ENCODE measurements at places on chromosomes 2 and 18.

DNA sequence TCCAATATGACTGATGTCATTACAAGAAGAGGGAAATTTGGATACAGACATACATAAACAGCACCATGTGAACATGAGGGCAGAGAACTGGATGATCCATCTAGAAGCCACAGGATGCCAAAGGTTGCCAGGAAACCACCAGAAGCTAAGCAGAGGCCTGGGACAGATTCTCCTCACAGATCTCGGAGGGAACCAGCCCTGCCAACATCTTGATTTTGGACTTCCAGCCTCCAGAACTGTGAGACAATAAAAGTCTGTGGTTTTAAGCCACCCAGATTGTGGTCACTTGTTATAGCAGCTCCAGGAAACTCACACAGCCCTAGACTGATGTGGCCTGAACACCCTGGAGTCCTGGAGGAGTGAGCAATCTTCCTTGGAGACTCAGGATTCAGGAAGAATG, 351.6 kb downstream of the EIPR1 start:
- no peak for DNase-seq

GRCh38 chr2:241150660-241151530, 628 bp downstream of the PPP1R7 start:
- peak; percentile 44 for DNase-seq

GRCh38 chr2:202104286-202104870, 31.3 kb downstream of the KIAA2012 start:
- peak; percentile 82 for DNase-seq

- no peak for DNase-seq
Observed at GRCh38 chr18:48229552-48229981, 179.6 kb downstream of the ZBTB7C start.

DNA sequence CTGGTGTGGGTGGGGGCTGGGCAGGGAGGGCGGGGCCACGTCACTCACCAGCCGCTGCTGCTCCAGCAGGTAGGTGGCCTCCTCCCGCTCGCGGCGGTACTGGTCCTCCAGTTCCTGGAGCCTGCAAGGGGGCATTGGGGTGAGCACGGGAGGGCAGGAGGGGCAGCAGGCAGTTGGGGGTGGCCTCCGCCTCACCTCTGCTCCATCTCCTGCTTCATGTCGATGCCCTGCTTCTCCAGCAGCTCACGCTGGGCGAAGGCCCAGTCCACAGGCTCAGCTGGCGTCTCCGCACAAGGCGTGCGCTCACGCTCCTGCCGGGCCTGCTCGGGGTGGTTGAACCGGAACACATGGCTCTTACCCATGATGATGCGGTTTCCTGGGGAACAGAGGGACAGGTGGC, 57.0 kb downstream of the KIF1A start:
- no peak for DNase-seq

DNA sequence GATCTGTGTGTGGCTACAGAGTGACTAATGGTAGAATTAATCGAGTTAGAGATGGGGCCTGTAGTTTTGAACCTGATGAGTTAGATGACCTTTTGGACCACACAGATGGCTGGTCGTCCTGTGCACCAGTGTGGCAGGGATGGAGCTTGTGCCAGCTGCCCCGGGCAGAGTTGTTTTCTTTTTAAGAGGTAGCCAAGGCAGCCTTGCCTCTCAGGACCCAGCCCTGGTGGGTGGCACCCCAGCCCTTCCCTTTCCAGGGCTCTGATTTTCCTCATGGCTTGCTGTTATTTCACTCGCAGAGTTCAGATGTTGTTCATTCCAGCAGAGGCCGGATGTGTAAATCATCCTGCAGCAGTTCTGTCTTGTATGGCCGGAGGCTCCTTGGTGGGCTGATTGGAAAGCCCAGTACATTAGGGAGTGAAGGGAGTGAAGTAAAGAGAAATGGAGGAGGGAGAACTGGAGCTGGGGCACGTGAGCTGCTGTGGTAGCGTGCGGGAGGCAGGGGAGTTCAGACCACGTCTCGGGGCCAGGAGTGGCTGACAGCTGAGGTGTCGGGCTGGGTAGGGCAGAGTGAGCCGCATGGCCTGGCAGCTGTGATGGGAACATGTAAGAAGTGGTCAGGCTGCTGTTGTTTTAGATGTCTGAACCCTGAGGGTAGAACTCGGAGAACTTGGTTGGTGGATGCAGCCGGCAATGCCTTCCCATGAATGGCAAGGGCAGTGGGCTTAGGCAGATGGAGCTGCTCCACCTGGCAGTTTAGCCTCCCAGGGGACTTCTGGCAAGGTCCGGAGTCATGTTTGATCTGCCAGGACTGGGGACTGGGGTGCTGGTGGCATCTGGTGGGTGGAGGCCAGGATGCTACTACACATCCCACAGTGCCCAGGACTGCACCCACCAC, 28.8 kb downstream of the ASAP2 start:
- no peak for DNase-seq

- DNase-seq: no peak
Observed at GRCh38 chr2:86476092-86476491, 34.9 kb downstream of the KDM3A start.

- no peak for DNase-seq
Observed at GRCh38 chr2:236577481-236578410, 8.1 kb downstream of the ACKR3 start.

DNA sequence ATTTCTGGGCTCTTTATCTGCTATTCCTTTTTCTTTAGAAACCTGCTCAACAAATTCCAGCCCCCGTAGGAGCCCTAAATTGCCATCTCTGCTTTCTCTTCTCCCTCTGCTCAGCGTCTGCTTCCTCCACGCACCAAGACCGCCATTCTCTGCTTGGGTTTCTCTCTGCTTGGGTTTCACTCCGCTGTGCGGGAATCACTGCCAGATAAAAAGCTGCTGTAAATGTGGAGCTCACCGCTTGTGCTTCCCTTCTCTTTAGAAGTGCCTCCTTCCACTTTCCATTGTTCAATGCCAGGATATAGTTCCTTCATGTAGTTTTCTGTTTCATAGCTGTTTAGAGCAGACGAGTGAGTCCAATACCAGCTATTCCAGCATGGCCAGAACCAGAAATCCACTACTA, 45.9 kb downstream of the TMEM237 start:
- DNase-seq: no peak

DNA sequence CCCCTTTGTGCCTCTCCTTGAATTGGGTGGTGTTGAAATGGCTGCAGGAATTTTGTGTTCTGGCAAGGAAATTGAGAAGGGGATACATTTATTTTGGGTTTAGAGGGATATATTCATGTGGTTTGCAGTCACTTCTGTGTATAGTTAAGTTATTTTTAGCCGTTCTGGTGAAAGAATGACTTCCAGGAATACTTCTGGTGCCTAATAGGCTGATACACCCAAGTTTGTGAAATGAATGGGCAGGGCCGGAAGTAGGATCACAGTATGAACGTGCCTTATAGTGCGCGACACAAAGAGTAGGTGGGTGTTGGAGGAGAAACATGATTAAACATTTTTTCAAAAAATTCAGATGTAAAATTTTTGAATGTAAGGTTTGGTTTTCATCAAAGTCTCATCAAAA, 168.6 kb upstream of the ATP5MC3 start:
- no peak for DNase-seq

- no peak for DNase-seq
Observed at GRCh38 chr18:2896990-2897389, 50.2 kb downstream of the EMILIN2 start.

DNA sequence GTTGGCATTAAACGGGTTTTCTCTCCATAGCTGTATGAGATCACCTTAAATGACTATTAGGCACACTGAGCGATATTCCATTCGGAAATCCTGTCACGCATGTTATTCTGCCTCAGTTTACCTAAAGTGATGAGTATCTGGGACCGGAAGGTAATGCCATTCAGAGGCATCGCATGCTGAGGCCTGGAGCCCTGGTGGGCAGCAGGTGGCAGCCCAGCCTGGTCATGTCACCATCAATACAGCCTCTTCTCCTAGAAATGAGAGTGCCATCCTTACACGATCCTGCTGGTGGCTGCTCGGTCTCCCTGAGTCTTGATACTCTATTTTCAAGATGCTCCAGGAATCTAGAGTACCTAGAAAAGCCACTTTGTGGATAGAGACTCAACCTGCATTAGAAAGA, 119.8 kb downstream of the EIPR1 start:
- DNase-seq: no peak

- DNase-seq: no peak
Observed at GRCh38 chr18:14933049-14933851, 185.3 kb downstream of the ANKRD30B start.

DNA sequence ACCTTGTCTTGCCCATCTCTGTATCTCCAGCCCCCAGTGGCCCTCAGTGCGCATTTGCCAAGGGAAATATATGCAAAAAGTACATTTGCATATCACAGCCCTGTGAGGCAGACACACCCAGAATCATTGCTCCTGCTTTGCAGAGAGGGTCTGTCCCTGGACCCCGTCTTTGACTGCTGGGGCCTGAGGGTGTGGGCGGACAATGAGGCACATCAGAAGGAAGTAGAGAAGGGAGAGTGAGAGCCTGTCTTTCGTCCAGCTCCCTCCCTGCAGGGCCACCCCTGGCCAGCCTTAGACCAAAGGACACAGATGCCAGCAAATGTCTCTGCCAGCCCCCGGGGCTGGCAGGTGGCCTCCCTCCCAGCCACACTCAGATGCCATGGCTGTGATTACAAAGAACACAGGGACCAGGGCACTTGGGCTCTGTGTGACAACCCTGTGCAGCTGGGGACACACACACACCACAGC, 516.2 kb upstream of the MYT1L start:
- DNase-seq: no peak

DNA sequence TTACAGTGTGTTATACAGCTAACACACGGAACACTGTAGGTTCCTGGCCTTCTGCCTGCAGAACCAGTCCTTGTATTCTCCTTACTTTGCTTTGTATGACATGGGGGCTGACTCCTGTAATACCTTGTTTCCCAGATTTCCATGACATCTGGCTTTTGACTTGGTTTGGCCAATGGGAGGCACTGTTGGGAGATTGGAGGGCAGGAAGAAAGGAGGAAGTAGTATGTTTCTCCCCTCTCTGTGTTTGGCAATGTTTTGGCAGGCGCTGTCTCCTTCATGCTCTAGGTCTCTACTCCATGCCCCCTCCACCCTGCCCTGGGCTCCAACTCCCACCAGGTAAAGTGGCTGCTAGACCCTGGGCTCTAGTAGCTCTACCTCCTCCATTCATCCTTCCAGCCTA, 331.1 kb upstream of the SLC14A2 start:
- DNase-seq: no peak

GRCh38 chr18:8688216-8688800, 17.0 kb upstream of the MTCL1 start:
- no peak for DNase-seq

DNA sequence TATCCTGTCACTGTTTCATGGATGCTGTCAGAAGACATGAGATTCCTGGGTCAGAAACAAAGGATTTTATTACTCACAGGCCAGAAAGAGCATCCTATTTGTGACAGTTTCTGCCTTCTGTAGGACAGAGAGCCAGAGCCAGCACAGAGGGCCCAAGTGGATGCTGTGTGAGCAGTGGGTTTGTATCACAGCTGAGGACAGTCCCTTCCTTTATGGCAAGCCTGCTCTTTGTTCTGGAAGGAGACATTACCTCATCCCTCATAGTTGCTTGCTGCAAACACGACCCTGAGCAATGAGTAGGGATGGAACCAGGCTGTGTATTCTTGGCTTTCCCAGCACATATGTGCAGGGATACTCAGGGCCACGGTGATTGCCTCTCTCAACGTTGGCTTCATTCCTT, 41.6 kb downstream of the ARHGEF4 start:
- DNase-seq: no peak

DNA sequence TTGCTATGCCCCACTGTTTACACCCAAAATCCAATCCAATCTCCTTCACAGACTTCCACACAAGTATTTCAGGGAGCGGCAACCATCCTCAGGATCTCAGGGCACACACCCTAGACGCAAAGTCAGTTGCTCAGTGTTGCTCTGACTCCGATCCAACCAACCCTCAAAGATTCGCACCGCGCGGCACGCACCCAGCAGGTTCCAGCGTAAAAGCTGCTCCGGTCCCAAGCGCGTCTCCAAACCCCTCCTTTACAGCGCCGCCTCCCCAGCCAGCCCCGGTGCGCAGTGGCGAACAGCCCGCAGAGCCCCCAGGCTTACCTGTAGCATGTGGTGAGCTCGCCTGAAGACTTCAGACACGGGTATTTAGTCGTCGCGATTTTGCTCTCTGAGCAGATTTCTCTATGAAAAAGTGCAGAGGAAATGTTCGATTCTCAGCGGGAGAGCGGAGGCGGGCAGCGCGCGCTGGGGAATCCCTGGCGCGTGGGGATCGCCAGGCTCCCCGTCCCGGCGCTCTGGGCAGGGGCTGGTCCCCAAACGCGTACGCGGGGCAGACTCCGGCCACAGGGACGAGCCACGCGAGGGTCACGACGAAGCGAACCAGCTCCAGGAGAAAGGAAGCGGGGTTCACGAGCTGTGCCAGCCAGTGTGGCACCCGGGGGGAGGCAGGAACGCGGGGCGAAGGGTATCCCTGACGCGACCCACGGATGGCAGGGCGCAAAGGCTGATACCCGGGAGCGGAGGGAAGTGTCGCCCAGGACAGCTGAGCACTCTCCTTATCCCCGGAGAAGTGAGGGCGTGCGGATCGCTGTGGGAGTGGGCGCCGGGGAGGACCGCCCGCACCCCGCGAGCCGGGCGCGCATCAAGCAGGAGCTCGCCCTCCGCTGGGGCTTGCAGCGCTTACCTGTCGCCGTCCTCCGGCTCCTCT, 650 bp downstream of the CCBE1 start:
- DNase-seq: no peak

- DNase-seq: no peak
Observed at GRCh38 chr18:70693246-70693645, 404.4 kb downstream of the SOCS6 start.

DNA sequence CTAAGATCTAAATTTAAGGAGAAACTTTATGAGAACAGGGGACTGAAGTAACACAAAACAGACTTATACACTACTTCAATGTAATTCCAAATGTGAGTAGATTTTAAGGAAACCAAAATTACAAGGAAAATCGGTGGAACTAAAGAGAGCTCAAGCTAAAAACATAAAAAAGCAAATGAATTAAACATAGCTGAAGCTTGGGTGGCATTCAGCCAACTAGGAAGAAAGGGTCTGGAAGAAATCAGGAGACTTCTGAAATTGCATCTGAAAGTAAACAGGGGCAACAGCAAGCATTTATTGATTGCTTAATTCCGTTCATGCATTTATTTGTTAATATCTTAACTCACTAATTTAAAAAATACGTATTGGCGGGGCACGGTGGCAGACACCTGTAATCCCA, 727.3 kb upstream of the PKDCC start:
- DNase-seq: no peak

- DNase-seq: no peak
Observed at GRCh38 chr2:104859291-104859765, 5.4 kb downstream of the POU3F3 start.

DNA sequence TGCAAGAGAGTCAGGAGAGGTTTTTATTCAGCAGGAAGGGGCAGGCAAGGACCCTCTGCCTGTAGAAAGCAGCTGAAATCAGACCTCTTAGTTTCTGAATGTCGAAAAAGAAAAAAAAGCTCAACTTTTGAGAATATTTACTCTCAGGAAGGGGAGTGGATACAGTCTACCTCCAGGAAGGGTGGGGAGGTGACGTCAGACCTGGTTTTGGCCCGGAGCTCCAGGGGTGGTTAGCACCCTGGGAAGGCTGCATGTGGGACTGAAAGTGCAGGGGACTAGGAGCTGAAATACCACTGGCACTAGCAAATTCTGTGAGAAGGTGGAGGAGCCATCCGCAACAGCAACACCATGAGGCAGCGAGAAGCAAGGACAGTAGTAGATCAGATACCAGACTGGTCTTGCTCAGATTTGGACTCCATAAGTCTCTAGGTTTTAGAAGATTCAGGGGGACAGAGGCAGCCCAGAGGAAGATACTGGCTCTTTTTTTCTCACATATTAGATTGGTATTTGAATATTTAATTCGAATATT, 19.8 kb downstream of the MC2R start:
- no peak for DNase-seq

Measured in inflammatory macrophage treated with lipopolysaccharide for 1 hour (primary cell).